ENCODE measurements at places on chromosomes 2 and 18.

DNA sequence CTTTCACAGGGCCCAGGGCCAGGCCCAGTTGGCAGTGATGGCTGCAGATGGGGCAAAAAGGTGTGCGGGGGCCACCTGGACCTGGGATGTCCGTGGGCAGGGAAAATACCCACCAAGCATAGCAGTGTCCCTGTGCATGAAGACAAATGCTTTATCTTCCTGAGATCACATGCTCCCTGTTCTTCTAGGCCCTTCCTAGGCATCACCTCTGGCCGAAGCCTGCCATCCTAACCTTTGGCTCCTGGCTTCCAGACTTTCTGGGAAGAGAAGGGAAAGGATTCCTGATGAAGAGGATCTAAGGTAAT lies 105.0 kb upstream of the SMAD2 start:
- no peak for DNase-seq

- DNase-seq: no peak
Measured at GRCh38 chr2:7437716-7438632, 520.8 kb downstream of the RNF144A start.

- no peak for DNase-seq
Measured at GRCh38 chr2:85998071-85998991, 107.4 kb downstream of the POLR1A start.

GRCh38 chr2:151258121-151258520 lies 3.5 kb downstream of the RBM43 start:
- no peak for DNase-seq

- DNase-seq: peak; percentile 47
Measured at GRCh38 chr2:84901593-84902120, 3.8 kb upstream of the TMSB10 start.

DNA sequence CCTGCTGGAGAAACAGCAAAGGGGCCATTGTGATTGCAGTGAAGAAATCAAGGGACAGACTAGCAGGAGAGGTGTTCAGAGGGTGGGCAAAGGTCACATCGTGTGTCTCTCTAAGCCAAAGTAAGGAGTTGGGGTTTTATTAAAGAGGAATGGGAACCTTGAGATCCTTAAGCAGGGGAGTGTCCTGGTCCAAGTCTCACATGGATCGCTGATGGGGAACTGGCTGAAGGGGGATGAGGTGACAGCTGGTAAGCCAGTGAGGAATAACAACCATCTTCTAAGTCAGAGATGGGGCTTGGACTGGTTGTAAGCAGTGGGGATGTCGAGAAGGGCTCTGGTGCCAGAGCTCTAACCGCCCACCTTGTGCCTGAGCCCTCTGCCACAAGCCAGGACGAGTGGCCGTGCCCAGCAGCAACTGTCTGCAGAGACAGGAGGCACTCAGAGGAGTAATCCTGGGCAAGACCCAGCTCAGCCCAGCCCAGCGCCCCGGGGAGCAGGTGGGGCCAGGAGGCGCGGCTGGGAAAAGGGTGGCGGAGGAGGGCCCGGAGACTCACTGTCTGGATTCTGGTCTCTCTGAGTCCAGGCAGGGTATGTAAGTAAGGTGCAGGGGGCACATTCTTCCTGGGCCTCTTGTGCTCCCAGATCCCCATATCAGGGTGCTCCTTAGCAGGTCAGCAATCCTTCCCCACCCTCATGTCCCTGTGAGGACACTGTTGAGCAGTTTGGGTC lies 13.7 kb downstream of the WNT10A start:
- no peak for DNase-seq

- no peak for DNase-seq
Measured at GRCh38 chr2:11681722-11682589, 12.0 kb upstream of the NTSR2 start.

DNA sequence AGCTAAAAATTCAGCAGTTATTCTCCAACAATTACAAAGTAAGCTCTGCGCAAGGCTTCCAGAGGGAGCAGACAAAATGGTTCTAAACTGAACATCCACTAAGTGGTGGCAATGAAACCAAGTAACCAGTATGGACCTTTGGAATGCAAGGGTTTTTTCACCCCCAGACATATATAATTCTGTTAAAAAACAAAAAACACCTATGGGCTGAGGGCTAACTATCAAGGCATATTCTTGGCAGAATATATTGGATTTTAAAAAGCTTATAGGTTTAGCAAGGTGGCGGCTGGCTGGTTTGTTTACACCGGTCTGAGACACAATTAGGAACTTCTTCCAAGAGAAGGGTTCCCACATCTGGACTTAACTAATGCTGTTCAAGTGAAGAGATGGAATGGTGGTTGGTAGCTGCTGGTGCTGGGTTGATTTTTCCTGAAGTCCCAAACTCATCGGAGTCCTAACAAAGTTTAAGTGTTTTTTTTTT lies 2.8 kb downstream of the ZFP36L2 start:
- DNase-seq: no peak

DNA sequence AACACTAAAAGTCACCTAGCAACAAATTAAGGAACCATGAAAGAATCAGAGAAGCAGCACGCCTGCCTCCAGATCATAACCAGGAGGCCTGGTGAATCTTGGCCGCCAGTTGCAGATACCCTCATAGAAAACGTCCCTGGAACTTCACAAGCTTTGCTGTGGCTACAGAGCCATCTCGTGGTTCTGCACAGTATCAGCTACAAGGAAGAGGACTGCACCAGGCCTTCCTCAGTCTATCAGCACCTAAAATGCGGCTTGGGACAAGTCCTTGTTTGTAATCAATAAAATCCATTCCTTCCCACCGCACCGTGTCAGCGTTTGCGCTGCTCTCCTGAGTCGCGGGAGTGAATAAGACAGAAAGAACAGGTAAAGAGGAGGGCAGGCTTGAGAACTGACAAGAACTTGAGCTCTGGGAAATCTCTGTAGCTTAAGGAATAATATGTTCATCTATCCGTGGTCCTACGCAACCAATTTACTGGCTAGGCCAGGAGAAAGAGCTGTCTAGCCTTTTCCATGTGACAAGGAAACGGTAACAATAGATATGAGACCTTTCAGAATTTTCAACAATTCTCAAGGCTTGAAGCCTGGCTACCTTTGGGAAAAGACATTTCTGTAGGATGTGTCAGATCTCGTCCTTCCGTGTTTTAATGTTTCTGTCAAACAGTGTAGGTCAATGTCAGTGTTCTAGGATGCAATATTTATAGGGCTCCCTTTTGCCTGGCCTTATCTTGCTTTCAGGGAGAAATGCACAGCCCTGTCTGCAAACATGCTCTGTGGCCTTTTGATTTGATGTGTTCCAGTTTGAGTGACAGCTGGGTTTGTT lies 128.5 kb upstream of the RAB12 start:
- DNase-seq: no peak

DNA sequence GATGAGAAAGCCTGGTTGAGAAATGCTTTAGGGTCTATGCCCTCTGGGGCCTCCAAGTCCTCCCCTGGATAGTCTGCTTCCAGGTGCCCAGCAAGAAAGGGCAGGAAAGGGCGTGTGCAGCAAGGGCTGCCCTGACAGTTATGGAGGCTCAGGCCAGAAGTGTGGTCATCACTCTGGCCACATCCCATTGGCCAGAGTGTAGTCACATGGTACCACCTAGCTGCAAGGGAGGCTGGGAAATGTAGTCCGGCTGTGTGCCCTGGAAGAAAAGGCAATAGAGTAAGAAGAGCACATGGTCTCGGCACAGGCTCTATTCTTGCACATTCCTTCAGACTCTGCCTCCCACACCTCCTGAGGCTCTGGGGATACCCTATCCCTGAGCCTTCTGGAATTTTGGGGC lies 35.7 kb downstream of the ODC1 start:
- no peak for DNase-seq

DNA sequence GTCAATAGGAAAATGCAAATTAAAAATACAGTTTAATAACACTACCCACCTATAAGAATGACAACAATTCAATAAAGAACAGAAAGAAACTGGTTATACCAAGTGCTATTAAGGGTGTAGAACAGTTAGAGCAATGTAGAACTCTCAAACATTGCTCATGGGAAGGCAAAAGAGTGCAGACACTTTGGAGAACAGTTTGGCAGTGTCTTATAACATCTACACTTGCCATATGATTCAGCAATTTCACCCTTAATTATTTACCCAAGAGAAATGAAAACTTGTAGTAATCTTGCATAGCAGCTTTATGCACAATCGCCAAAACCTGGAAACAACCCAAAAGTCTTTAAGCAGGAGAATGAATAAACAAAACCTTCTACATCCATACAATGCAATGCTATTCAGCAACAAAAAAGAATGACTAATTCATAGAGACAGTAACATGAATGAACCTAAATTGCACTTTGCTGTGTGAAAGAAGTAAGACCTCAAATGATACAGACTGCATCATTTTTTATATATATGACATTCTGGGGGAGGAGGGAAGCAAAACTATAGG lies 455.2 kb downstream of the THSD7B start:
- no peak for DNase-seq

DNA sequence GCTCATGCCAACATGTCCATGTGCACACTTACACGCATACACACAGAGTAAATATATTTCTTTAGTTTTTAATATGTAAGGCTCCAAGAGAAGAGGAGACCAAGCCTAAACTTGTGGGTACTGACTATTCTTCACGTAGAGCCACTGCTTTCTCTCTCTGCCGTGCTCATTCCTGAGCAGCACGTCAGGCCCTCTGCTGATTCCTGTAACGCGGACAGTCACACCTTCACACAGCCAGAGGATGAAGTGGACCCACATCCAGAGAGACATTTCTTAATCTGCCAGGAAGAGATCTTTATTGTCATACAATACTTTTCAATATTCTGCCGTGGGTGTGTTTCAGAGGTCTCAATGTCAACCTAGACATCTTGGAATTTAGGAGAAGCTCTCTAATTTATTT lies 560.7 kb downstream of the STK39 start:
- DNase-seq: no peak

DNA sequence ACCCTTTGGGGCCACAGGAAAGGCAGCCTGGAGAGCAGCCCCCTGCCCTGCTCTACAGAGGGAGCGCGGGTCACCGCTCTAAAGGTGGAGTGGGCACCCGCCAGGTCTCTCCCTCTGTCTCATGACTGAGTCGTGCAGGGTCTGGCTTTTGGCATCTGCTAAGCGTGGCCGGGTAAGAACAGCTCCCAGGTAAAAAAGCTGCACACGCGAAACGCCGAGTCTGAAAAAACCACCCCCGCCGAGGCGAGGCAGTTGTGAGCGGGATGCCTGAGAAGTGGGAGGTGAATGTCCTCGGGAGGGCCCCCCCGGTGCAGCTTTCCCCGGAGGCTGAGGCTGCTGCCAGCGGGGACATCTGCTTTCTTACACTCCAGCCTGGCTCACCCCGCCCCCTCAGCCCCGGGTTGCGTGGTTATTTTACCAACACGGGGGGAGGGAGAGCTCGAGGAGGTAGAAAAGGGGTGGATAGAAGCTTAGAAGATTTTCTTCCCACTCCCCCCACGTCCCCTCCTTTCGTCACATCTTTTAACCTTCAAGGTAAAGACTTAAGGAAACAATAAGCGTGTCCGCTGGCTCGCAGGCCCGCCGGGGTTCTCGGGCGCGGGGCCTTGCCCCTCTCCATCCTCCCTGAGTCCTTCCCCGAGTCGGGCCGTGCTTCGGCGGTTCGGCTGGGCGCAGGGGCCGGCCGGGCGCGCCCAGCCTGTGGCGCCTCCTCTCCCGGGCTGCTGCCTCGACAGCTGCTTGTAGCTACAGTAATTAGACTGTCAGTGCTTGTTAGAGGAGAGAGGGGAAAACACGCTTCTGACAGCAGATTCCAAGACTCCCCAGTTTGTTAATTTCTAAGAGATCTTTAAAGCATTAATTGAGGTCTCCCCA lies 70.6 kb upstream of the PSMD14 start:
- no peak for DNase-seq

DNA sequence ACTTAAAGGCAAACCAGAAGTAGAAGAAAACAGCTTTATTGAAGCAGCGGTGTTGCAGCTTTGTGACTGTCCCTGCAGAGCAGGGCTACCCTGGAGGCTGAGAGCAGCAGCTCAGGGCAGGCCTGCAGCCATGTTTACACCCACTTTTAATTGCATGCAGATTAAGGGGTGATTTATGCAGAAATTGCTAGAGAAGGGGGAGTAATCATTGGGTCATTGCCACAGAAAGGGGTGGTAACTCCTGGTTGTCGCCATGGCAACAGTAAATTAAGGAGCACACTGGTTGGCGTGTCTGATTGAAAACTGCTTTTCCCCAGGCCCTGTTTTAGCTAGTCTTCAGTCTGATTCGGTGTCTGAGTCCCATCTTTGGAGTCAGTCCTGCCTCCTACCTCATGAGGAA lies 195.4 kb upstream of the HDAC4 start:
- DNase-seq: no peak

DNA sequence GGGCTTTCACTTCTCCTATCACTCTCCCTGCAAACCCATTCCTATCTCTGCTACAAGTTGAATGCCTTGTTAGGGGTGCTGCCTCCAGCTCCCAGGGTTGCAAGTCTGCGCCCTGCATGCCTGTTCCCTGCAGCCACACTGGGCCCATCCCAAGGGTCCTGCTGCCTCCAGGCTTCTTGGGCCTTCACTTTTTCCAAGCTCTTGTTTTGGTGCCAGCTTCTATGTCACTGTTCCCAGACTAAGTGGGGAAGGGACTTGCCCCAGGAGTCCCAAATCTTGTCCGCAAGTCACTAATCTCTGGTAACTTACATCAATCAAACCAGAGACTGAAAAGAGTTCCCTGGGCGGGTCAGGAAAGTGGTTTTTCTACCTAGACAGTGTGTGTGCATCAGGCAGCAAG lies 65.4 kb downstream of the ZCCHC2 start:
- no peak for DNase-seq

- no peak for DNase-seq
Measured at GRCh38 chr2:149740490-149740889, 152.9 kb upstream of the MMADHC start.

DNA sequence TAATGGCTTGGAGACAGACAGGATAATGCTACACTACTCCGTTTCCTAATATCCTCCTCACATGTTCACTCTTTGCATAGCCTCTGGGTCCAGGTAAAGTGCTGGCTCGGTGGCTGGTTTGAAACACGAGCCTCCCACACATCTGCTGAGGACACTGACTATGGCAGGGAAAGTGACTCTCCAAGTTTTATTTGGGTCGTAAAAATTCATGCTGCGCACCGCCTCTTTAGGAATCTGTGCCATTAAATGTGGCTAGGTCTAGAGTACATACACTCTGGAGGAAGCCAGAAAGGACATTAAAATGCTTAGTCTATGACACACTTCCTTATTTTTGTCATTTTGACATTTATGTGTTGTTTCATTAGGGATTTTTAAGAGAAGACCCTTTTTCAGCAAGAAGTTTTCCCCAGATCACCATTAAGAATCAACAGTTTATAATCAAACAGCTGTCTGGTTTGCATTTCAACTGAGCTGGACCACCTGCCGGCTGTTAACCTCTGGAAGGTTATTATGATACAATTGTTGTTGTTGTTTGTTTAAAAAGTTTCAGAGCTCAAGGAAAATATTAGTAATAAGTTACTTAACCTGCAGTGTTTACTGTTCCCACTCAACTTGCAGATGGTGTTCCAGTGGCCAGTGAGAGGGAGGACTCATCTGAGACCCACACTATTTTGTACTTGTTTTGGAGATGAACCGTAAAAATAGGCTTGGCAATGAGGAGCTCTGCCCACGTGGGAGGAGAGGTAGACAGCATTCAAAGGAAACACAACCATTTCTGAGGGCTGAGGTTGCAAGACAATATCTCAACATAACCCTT lies 443.3 kb upstream of the MEIS1 start:
- no peak for DNase-seq
